Tibial nerve (tissue), 4 donors: ENCODE measurements at places on chromosomes 7 and 10.

DNA sequence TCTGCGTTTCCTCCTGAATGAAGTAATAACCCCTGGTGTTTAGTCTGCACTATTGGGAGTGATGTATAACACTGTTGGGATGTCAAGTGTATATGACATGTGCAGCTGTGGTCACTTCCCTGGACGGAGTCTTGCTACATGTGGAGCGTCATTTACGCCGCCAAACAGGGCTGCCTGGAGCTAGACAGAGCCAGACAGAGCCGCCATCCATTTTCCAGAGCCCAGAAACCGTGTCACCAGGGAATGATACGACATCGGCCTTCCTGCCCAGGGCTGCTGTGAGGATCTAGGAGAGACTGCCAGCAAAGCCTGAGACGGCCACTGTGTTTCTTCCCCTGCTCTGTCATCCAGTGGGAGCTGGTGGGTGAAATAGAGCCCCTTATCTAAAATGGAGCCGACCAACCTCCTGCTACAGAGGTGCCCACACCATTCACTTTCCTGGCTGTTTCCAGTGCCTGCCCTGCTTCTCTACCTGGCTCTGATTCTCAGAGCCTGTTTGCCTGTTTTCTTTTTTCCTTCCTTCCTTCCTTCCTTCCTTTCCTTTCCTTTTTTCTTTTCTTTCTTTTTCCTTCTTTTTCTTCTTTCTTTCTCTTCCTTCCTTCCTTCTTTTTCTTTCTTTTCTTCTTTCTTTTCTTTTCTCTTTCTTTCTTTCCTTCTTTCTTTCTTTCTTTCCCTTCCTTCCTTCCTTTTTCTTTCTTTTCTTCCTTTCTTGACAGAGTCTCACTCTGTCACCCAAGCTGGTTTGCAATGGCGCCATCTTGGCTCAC lies 13.3 kb upstream of the FGFR2 start:
- no peak for DNase-seq

DNA sequence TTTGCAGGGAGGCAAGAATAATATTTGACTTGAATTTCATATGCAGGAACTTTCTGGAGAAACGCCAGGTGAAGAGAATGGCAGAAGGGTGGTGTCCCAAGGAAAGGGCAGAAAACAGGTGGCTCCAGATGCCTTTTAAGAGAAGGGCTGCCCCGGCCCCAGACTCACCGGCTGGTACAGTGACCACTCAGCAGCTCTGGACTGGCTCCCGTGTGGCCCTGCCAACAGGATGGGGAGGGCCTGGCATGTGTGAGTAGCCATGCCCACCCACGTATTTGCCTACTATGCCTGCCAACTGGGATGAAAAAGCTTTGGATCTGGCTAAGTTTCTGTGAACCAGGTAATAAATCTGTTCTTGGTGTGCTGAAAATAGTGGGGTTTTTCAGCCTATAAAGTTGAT lies 159.5 kb downstream of the PRKAG2 start:
- DNase-seq, result no peak

DNA sequence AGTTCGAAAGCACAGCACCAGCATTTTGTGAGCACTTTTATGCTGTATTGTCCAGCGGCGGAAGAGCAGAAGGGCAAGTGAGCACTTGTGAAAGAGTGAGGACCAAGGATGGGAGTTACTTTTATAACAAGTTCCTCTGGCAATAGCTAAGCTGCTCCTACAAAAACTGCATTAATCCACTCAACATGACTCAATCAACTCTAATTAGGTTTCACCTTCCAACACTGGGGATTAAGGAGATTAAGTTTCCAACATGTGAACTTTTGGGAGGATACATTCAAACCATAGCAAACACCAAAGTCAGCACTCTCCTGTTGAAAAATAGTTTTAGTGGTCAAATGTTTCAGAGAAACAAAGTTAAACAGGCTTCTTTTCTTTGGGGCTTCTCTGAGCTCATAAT lies 844.5 kb downstream of the REEP3 start:
- DNase-seq, result no peak

DNA sequence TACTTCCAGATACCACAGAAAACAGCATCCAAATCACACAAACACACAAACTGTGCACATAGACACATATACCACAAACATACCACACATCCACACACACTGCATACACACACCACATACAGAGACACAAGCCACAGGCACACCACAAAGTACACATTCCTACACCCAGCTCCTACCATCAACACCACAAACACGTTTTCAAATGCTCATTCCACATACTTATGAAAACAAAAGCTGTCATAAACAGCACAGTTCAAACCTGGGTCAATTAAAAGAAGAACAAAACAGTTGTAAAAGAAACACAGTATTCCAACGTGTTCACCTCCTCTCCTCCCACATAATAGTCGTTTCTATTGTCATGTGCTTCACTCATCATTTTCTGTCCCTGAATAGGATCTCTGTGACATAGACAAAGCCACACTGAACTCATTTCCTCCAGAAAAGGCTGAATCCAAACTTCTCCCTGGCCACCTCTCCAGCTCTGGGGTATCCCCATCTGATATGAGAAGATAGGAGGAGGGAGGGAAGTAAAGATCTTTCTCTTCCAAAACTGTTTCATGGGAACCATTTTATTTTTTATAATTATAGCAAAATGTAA lies 89.2 kb downstream of the CXCL12 start:
- DNase-seq, result no peak

- DNase-seq, result no peak
These were observed 31.1 kb upstream of the RHEB start for GRCh38 chr7:151550656-151551286.

DNA sequence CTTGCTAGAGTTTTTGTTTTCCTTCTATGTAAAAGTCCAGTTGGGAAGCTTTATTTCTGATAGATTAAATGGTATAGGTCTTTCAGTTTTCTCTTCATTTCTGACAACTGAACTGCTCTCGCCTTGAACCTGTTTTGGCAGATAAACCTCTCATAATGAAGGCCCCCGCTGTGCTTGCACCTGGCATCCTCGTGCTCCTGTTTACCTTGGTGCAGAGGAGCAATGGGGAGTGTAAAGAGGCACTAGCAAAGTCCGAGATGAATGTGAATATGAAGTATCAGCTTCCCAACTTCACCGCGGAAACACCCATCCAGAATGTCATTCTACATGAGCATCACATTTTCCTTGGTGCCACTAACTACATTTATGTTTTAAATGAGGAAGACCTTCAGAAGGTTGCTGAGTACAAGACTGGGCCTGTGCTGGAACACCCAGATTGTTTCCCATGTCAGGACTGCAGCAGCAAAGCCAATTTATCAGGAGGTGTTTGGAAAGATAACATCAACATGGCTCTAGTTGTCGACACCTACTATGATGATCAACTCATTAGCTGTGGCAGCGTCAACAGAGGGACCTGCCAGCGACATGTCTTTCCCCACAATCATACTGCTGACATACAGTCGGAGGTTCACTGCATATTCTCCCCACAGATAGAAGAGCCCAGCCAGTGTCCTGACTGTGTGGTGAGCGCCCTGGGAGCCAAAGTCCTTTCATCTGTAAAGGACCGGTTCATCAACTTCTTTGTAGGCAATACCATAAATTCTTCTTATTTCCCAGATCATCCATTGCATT lies 27.1 kb downstream of the MET start:
- no peak for DNase-seq

DNA sequence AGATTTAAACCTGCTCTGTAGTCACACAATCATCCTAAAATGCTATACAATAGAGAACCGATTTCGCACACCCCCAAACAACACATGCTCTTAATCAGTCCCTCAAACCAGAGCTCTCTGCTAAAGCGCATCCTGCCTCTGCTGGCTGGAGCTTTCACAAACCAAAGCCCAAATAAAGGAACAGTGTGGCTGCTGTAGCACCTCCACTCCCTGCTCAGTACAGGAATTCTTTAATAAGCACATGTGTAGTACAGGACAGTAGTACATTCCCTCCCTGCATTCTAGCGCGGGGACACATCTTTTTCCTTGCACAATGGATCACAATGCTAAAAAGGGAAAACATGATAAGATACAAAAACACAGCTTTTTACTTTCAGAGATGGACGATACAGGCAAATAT lies 684.6 kb downstream of the MAGI2 start:
- DNase-seq, result no peak

GRCh38 chr7:16993543-16993942 lies 111.8 kb upstream of the AGR3 start:
- DNase-seq, result no peak

DNA sequence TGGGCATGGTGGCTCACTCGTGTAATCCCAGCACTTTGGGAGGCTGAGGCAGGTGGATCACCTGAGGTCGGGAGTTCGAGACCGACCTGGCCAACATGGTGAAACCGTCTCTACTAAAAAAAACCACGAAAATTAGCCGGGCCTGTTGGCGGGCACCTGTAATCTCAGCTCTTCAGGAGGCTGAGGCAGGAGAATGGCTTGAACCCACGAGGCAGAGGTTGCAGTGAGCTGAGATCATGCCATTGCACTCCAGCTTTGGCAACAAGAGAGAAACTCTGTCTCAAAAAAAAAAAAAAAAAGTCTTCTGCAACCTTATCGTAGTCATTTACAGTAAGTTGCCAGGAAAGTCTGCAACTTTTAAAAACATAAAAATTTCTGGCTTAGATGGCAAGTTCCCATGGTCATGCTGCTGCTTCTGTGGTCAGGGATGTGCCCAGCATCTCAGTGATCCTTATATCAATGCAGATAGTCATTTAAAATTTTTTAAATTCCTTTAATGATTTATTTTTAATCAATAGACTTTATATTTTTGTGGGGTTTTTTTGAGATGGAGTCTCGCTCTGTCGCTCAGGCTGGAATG lies 15.6 kb downstream of the SUFU start:
- DNase-seq, result no peak

GRCh38 chr7:133993547-133993946 lies 133.6 kb upstream of the LRGUK start:
- DNase-seq, result no peak

GRCh38 chr7:94656925-94657731 lies 1.2 kb upstream of the SGCE start:
- DNase-seq, result no peak

- no peak for DNase-seq
These were observed 33.5 kb downstream of the PROSER2 start for GRCh38 chr10:11856678-11857077.

GRCh38 chr7:52719677-52720076 lies 315.8 kb upstream of the POM121L12 start:
- no peak for DNase-seq

GRCh38 chr7:13910805-13911551 lies 78.5 kb downstream of the ETV1 start:
- DNase-seq, result no peak

GRCh38 chr10:120517196-120517595 lies 60.2 kb downstream of the PLPP4 start:
- DNase-seq, result no peak

DNA sequence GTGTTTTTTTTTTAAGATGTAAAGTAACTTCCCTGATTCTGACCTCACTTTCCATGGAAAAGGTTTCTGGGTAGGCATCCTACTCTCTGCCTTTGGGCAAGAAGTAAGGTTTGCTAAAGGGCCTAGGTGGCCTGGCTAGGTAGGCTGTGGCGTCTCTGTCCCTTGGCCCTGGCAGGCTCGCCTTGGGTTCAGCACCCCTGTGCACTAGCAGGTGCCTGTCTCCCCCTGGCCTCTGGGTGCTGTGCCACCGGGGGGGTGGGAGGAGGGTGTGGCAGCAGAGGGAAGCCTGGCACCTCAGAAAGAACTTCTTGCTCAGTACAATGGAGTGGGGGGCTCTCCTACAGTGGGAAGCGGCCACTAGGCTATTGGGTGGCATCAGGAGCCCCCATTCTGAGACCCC lies 14.0 kb downstream of the TECPR1 start:
- DNase-seq, result no peak

DNA sequence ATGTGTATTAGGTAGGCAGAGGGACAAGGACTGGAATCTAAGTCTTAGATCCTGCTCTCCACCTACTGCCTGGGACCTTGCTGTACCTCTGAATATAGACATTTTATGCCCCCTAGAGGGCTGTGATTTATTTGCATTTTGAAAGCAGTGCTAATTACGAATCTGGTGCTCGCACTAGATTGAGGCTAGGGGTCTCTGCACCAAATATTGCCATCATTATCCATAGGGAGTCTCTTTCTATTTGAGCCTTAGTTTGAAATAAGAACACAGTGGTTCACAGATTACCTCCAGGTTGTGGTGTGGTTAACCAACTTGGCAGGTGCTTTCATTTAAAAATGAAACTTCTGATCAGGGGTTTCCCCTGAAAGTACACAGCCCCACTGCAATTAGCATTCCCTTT lies 41.8 kb downstream of the CNNM1 start:
- no peak for DNase-seq

DNA sequence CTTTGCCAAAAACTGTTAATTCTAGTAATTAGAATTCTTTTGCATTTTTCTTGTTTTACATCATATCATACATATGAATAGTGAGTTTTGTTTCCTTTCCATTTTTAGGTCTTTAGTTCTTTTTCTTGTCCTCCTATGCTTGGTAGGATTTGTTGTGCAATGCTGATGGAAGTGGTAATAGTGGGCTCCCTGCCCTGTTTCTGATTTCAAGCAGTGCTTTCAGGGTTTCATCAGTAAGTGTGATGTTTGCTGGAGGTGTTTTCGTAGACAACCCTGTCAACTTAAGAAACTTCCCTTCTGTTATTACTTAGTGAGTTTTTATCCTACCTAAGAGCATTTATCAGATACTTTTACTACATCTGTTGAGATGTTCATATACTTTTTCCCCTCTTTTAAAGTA lies 50.5 kb downstream of the CSGALNACT2 start:
- no peak for DNase-seq

GRCh38 chr10:75283671-75284470 lies 48.1 kb upstream of the COMTD1 start:
- no peak for DNase-seq

DNA sequence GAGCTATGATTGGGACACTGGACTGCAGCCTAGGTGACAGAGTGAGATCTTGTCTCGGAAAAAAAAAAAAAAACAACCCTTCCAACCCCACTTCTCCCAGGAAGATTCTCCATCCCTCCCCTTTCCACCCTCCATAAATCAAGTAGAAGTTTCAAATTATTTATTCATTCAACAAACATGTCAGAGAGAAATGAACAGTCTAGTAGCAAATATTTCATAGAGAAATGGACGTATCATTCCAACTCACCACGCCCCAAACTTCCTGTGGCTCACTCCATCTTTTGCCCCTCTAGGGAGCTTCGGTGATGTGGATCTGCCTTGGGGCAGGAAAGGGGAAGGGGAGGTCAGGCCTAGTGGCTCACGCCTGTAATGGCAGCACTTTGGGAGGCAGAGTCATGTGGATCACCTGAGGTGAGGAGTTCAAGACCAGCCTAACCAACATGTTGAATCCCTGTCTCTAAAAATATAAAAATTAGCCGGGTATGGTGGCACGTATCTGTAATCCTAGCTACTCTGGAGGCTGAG lies 638 bp upstream of the TRAPPC14 start:
- DNase-seq, result no peak

- DNase-seq, result no peak
These were observed 1174.3 kb downstream of the XPNPEP1 start for GRCh38 chr10:108749042-108749441.

GRCh38 chr7:127415060-127415742 lies 22.7 kb upstream of the ZNF800 start:
- no peak for DNase-seq

GRCh38 chr7:75795831-75796285 lies 17.7 kb downstream of the CCL24 start:
- DNase-seq, result peak; percentile 90
